NCI-H2171 treated with DMSO at 0.1 percent for 48 hours (cell line): ENCODE measurements at places on chromosomes 4 and X.

GRCh38 chr4:7415927-7416686, 18.6 kb downstream of the PSAPL1 start:
- no peak for DNase-seq

DNA sequence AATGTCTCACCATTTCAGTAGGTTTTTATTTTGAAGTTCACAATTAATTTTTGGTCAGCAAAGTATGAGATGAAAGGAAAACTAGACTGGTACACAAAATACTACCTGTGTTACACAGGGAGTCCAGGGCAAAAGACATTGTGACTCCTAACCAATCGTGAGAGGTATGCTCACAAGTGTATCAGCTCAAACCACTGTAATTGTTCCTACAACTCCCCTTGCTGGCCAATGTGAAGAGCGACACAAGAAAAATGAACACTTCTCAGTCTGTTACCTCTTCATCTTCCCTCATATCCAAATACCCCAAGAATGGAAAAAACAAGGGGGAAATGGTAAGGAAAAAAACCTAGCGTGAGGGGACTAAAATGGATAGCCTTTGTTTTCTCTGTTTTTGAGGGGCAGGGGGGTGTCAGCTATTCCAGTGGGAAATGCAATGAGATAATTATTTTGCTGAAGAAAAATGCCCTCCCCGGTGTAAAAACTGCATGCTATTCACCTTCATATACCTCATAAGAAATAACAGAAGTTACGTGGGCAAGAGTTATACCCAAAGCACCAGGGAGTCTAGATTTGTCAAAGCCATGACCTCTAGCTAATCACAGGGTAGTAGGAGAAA, 30.6 kb upstream of the NSUN7 start:
- DNase-seq: peak; percentile 37

GRCh38 chrX:48794911-48795515, 6.9 kb upstream of the HDAC6 start:
- no peak for DNase-seq

DNA sequence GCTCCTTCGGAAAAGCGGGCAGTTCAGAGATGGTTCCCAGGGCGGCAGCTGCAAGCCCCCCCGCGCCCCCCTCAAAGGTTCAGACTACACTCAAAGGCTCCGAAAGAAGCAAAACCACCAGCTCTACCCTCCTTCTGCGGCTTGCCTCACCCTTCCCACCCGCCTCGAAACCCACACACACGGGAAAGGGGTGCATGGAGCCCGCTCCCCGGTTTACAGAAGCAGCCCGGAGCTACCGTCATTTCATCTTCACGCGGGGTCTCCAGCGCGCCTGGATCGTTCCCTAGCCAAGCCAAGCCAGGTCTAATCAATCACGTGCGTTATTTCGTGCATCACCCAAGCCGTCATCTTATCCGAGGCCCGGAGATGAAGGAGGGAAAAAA, 1.2 kb downstream of the NLGN4X start:
- no peak for DNase-seq

DNA sequence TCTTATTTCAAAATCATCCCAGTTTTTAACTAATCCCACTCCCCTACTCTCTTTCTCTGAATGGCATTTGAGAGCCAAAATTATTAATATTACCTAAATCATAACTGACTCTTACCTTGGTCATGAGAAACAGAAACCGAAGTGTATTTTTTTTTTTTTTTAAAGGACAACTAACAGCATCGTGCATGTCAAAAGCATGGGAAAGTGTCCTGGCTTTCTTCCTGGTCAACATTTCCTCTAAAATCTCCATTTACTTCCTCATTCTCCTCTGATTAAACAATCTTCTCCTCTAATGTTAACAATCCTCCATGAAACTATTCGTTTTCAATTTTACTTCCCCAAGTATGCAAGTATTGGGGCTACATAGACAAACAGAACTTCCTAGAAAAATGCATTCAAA, 2.1 kb upstream of the STS start:
- DNase-seq: no peak

- no peak for DNase-seq
Observed at GRCh38 chr4:53313510-53313909, 52.4 kb downstream of the SCFD2 start.
